ENCODE measurements at places on chromosomes 4 and X.

- no peak for DNase-seq
Measured at GRCh38 chrX:11929476-11929875, 171.4 kb downstream of the MSL3 start.

DNA sequence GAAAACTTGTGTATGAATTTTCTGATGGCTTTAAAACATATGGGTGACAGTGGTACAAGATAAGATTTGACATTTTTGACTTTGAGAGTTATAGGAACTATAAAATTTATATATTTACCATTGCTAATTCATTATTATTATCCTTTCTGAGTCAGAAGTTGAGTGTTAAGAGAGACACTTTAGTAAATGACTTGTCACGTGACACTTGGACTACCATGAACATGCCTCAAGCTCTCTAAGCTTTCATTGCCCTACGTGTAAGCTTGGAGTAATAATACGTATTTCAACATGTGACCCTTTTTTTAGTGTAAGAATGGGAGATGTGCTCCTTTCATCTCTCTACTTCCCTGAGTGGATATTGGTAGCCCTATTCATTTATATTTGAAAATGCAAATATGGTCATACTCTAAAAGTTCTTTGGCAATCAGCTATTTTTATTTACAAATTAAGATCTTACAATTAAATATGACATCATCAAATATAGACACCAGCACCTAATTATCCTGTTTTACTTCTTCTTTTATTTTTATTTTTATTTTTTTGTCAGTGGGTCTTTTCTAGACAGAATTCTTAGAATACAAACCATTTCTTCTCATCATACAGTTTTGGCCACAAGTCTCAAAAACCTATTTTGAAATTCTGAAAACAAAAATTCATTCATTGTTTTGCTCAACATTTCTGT is 837.0 kb downstream of the PDHA2 start:
- no peak for DNase-seq

DNA sequence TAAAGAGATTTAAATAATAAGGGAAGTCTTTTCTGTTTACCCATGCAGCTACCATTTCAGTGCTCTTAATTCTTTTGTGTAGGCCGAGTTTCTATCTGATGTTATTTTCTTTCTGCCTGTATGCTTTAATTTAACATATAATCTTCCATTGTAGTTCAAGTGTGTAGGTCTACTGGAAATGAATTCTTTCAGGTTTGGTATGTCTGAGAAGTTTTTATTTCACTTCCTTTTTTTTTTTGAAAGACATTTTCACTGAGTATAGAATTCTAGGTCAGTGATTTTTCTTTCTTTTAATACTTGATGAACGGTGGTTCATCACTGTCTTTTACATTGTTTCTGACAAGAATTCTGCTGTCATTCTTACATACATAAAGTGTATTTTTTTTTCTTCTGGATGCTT is 42.1 kb downstream of the VAMP7 start:
- no peak for DNase-seq

- no peak for DNase-seq
Measured at GRCh38 chr4:71049395-71049794, 55.9 kb downstream of the DCK start.

DNA sequence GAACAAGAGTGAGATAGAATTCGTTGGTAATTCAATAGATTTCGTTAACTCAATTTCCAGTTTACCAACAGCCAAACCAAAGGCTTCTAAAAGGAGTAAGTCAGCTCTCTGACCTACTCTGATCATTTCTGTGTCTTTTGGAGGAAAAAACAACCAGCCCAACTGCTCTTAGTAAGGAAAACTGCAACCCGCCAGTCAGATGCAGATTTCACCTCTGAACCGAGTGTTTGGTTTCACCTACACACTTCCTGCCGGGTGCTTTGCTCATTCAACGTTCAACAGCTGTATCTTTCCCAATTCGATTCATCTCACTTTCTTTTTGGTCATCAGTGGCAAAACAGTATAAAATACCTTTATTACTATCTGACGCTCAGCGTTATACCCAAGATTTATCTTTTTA is 24.5 kb downstream of the TMSB4X start:
- peak; percentile 58 for DNase-seq

DNA sequence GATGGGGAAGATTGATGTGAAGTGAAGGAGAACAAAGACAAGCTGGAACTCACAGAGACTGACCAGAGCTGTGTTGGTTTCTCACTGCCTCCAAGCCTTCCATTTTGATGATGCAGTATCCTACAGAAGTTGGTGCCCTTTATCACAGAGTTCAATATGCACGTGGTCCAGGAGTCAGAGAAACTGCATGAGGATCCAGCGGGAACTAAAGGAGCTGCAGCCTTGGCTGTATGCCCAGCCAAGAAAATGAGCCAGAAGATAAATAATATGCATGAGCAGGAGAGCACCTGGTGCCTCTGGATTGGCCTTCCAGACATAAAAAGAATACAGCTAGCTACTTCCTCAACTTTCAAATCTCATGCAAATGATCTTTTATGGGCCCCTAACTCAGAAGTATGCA is 44.3 kb upstream of the DCLK2 start:
- DNase-seq = no peak

DNA sequence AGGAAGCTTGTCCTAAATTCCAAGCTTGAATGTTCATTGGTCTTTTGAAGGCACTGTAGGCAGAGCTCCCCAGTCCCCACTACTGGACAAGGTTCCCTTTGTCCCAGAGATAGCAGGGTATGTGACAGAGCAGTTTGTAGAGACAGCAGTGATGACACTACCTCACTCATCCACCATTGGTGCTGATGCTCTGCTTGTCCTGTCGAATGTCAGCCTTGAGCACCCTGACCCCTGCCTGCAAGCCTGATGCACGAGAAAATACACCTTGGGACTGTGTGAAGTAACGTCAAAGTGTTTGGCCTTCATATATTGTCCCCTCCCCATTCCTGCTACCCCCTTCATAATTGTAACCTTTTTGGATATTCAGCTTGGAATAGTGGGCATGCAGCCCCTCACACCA is 188.9 kb upstream of the EOLA2 start:
- DNase-seq = no peak

GRCh38 chr4:108543359-108543968 is 76.9 kb upstream of the RPL34 start:
- DNase-seq = no peak

DNA sequence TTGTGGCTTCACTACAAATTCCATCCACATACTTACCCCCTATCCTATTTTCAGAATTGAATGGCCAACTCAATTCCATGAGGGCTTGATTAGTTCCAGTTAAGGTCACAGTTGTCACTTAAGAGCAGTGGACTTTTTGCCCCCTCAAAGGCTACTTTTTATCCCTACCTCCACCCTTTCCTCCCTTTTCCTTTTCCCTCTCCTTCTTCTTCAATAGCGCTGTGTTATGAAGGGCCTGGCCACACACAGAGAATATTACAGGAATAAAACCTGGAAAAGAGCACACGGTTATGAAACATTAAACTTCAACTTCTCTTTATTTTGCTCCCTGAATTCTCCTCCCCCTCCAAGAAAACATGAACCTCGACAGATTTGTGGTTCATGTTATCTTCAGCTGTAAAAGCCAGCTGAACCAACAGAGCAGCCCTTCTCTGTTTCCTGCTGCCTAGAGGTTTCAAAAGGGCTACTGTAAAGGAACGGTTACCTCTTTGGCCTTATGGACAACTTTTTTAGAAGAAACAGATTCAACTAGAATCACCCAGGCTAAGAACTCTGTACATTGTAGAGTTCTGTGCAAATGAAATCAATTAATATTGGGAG is 87.0 kb upstream of the RPL34 start:
- DNase-seq = no peak

DNA sequence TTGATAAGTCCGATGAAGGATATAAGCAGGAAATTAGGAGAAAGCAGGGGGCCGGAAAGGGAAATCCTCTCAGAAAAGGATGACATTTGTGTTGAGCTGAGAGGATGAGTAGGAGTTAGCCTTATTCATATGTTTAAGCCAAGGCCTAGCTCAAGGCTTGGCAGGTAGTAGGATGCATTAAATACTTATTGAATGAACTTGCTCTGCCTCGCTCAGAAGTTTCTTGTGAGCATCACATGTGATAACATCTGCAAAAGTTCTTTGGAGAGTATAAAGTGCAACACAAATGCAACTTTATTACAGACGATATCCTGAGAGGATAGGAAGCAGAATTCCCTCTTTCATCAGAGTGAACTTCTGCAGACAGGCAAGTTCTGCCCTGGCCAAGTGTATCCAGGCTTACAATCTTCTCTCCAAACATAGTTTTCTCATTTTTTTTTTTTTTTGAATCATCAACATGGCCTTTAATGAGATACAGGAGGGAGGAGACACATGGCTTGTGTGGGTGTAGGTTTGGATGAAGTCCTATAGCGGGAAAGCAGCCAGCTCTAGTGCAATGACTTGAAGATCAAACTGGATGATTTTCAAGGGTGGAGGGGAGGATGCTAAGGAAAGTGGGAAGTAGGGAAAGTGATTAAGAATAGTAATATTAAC is 48.1 kb downstream of the LUZP4 start:
- DNase-seq = no peak

GRCh38 chrX:25198891-25199290 is 183.1 kb upstream of the ARX start:
- DNase-seq = no peak

- DNase-seq = no peak
Measured at GRCh38 chrX:22135171-22135711, 103.1 kb downstream of the PHEX start.

DNA sequence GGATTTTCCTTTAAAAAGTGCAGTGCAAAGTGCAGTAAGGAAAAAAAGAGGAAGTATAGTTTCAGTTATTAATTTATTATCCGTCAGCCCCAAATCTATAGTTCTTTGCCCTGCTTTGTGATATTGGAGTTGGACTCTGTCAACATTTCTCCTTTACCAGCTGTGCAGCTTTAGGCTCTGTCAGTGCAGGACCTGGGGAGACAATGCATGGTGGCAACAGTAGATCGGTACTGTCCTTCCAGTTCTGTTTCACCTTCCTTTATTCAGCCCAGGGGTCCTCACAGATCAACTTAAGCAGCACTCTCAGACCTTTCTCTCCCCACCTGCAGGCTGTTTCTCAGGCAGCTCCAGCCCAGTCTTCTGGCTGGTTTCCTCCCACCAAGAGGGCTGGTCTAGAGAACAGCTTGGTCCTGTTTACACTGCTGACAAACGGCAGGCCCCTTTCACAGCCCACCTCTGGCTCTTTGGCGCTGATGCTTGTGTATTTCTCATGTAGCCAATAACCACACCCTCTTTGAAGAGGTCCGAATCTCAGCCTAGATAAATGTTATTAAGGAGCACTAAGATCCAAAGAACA is 71.6 kb downstream of the MCUB start:
- DNase-seq = no peak

DNA sequence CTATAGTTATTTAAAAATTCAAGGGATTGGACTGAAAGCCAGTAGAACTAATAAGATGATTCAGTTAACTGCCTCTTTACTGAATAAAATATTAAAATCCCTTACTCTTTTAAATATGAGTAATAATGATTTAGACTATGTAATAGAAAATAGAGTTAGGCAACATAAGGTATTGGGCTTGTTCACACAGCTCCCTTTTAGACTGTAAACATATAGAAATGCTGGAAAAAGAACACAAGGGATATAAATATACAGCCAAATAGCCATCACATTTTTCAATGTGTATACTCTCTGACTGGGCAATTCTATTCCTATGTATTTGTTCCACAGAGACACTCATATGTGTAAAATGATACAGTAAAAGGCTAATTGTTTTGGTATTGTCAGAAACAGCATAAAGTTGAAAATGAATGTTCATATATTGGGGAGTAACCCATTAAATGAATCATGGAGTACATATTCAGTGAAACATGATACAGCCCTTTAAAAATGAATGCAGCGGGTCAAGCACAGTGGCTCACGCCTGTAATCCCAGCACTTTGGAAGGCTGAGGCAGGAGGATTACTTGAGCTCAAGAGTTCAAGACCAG is 129.8 kb downstream of the TBC1D19 start:
- DNase-seq = no peak

GRCh38 chr4:89117115-89117514 is 5.8 kb downstream of the TIGD2 start:
- no peak for DNase-seq

DNA sequence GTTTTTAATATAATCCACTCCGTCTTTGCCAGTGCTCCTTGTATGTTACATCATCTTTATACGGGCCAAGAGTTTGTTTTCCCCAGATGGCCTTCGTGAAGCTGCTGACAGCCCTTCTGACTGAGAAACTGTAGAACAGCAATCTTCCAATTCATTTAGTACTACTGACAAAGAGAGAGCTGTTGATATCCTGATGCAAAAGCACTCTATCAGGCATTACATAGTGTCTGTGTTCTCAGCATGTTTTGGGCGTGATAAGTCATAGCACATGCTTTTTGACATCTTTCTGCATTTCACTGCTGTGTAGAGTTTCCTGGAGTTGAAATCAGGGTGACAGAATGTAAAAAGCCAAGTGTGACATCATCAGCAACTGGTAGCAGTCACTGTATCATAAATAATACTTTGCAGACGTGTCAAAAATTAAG is 746.3 kb upstream of the FAM241A start:
- DNase-seq = no peak

DNA sequence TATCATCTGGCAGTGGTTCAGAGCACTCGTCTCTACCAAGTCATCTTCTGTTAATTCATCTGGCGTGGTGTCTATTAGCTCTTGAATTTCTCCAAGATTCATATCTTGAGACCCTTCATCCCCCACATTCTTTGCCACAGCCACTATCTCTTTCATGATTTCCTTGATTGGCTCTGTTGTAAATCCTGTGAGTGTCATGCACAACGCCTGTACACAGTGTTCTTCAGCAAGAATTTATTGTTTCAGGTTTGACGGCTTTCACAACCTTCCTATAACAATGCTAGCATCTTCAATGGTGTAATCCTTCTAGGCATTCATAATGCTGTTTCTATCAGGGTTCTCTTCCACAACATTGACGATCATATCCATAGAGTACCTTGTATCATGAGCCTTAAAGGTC is 30.9 kb downstream of the MGST2 start:
- no peak for DNase-seq

DNA sequence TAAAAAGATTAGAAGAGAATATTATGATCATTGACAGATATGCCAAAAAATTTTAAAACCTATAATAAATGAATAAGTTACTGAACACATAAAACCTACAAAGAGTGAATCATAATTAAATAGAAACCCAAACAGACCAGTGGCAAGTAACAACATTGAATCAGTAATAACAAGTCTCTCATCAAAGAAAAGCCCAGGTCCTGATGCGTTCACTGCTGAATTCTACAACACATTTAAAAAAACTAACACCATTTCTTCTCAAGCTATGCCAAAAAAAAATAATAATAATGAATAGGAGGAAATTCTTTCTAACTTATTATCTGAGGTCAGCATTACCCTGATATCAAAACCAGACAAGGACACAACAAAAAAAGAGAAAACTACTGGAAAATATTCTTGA is 30.6 kb downstream of the ACTRT1 start:
- no peak for DNase-seq
